ENCODE measurements at places on chromosomes 6 and 20. TPM values are rescaled to one million over a fixed set of nuclear protein-coding genes. Genes with fewer than 3 reads are reported as not detected.

TMEM217 gene
- total RNA-seq, result 2.0 TPM

DNA sequence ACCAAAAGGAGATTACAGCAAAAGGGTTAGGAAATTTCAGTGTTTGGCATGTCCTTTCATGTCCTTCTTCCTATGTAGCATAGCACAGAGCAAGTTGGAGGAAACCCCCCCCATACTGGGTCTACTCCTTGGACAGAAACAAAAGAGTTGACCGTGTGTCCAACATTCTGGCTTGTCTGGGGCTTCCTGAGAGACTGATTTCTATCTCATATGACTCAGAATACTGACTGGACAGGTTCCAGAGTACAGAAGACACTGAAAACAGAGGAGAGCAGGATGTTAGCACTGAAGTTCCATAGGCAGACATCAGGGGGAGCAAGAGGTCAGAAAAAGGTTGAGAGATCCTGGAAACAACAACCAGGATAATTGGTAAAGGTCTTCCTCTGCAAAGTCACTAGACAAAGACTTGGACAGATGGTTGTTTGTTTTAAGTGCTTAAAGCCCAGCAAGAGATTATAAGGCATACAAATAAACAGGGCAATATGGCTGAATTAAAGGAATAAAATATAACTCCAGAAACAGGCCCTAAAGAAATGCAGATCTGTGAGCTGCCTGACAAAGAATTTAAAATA is 48.4 kb downstream of the USP49 start:
- H3K27me3 ChIP-seq, result no peaks in the 10 kb centered on the region
- H3K27ac ChIP-seq, result peak overlapping the region; percentile 86
- no peak overlapping the region for H3K4me3 ChIP-seq
- H3K36me3 ChIP-seq, result peaks cover 11% of the 10 kb centered on the region

- H3K36me3 ChIP-seq, result no peaks in the 10 kb centered on the region
- no peak overlapping the region for H3K27ac ChIP-seq
- H3K27me3 ChIP-seq, result no peaks in the 10 kb centered on the region
- no peak for DNase-seq
- H3K4me3 ChIP-seq, result no peak overlapping the region
- H3K4me1 ChIP-seq, result peaks cover 17% of the 10 kb centered on the region
Observed at GRCh38 chr20:32672982-32673851, 524 bp downstream of the C20orf203 start.

HSF2 gene
- total RNA-seq, result 27.8 TPM

SIRPB2 gene
- total RNA-seq, result not detected

DNA sequence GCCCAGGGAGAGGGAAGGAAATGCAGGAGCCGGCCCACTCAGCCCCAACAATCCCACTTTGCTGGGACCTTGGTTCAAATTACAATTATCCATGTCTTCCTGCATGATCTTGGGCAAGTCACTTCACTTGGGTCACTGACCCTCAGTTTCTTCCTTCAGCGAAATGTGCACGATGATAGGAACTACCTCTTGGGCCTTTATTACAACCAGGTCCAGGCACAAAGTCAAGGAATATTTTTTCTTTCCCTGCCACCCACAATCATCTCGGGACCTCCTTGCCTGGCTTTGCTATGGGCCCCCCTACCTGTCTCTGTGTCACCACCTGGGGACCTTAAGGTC is 358 bp upstream of the PLTP start:
- no peak for DNase-seq
- H3K4me3 ChIP-seq, result peak overlapping the region; percentile 76
- H3K27me3 ChIP-seq, result no peaks in the 10 kb centered on the region
- H3K4me1 ChIP-seq, result peaks cover 8% of the 10 kb centered on the region

- DNase-seq, result no peak
- no peak overlapping the region for H3K4me3 ChIP-seq
- H3K4me1 ChIP-seq, result peaks cover 13% of the 10 kb centered on the region
- no peak overlapping the region for H3K27ac ChIP-seq
- no peaks in the 10 kb centered on the region for H3K36me3 ChIP-seq
- H3K27me3 ChIP-seq, result no peaks in the 10 kb centered on the region
Observed at GRCh38 chr6:113428702-113429101, 428.4 kb upstream of the MARCKS start.

ABHD16B gene
- total RNA-seq, result not detected

DNA sequence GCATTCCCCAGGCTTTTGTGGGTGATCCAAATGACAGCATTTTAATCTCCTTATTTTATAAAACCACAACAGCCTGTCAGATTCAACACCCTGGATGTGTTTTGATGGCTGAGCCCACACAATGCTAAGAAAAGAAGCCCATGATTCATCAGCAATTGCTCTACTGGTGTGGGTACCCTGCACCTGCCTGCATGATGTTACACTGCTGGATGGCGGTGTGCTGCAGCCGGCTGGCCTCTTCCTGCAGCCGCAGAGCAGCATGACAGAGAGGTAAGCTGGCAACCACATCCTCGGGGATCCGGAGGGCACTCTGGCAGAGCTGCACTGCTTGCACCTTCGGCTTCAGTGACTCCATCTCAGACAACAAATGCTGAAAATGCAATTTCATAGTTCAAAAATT is 327.5 kb downstream of the SYNE1 start:
- H3K4me1 ChIP-seq, result peaks cover 11% of the 10 kb centered on the region
- H3K27me3 ChIP-seq, result no peaks in the 10 kb centered on the region
- H3K36me3 ChIP-seq, result peaks cover 32% of the 10 kb centered on the region

GRCh38 chr6:10507298-10507697 is 13.9 kb upstream of the GCNT2 start:
- H3K27ac ChIP-seq, result no peak overlapping the region
- H3K36me3 ChIP-seq, result no peaks in the 10 kb centered on the region
- no peak overlapping the region for H3K4me3 ChIP-seq
- H3K4me1 ChIP-seq, result peaks cover 18% of the 10 kb centered on the region
- H3K27me3 ChIP-seq, result no peaks in the 10 kb centered on the region
- DNase-seq, result no peak

FAM217B gene
- total RNA-seq, result 22.3 TPM

GRCh38 chr6:22320750-22321149 is 23.9 kb upstream of the PRL start:
- H3K27ac ChIP-seq, result no peak overlapping the region
- no peaks in the 10 kb centered on the region for H3K27me3 ChIP-seq
- H3K4me1 ChIP-seq, result peaks cover 17% of the 10 kb centered on the region

GRCh38 chr6:74404366-74404765 is 708.4 kb downstream of the CD109 start:
- no peaks in the 10 kb centered on the region for H3K36me3 ChIP-seq
- H3K27me3 ChIP-seq, result no peaks in the 10 kb centered on the region
- H3K27ac ChIP-seq, result no peak overlapping the region
- H3K4me1 ChIP-seq, result no peaks in the 10 kb centered on the region
- no peak for DNase-seq

DNA sequence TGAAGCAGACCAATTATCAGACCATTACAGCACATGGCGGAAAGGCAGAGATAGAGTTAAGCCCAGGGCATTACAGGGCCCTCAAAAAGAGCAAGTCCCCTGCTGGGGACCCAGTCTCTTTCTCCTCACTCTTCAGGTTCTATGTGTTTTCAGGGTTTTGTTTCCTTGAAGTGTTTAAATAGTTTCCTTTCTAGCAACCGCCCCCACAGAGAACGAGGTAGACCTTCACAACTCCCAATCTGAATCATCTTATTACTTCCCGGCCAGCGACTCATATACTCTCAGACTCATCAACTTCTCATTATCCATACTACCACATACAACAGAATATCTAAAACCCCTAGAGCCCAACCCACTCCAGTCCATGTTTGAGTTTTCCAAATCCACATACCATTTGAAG is 526.6 kb upstream of the ARID1B start:
- no peaks in the 10 kb centered on the region for H3K27me3 ChIP-seq
- no peaks in the 10 kb centered on the region for H3K36me3 ChIP-seq
- H3K4me3 ChIP-seq, result no peak overlapping the region
- H3K27ac ChIP-seq, result no peak overlapping the region
- H3K4me1 ChIP-seq, result peaks cover 4% of the 10 kb centered on the region
- DNase-seq, result no peak

DNA sequence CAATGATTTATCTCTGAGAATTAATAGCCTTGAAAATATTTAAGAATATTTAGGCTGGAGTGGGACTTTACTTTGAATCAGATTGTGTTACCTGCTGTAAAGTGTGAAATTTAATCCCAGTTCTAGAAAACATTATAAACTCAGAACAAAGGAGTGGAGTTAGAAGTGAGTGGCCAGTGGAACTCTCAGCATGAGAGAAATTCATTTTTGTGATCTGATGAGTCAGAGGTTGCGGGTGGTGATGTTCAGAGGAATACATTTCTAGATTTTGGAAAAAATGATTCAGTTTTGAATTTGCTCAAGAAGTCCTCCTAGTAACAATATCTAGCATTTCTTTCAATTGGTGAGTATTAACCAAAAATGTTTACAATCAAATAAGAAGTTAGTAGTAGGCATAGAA is 167.5 kb downstream of the ZFAND3 start:
- H3K4me1 ChIP-seq, result peaks cover 36% of the 10 kb centered on the region
- no peak overlapping the region for H3K4me3 ChIP-seq
- peak overlapping the region; percentile 4 for H3K27ac ChIP-seq
- no peaks in the 10 kb centered on the region for H3K36me3 ChIP-seq

SCP2D1 gene
- total RNA-seq, result not detected

GRCh38 chr6:90709431-90709996 is 122.6 kb upstream of the MAP3K7 start:
- no peak overlapping the region for H3K27ac ChIP-seq
- H3K36me3 ChIP-seq, result no peaks in the 10 kb centered on the region
- H3K27me3 ChIP-seq, result peaks cover 2% of the 10 kb centered on the region
- peaks cover 21% of the 10 kb centered on the region for H3K4me1 ChIP-seq
- no peak overlapping the region for H3K4me3 ChIP-seq

GRCh38 chr20:63693083-63693732 is 3.2 kb upstream of the TNFRSF6B start:
- no peak overlapping the region for H3K27ac ChIP-seq
- no peaks in the 10 kb centered on the region for H3K4me1 ChIP-seq
- H3K4me3 ChIP-seq, result no peak overlapping the region
- peaks cover 7% of the 10 kb centered on the region for H3K36me3 ChIP-seq

DNA sequence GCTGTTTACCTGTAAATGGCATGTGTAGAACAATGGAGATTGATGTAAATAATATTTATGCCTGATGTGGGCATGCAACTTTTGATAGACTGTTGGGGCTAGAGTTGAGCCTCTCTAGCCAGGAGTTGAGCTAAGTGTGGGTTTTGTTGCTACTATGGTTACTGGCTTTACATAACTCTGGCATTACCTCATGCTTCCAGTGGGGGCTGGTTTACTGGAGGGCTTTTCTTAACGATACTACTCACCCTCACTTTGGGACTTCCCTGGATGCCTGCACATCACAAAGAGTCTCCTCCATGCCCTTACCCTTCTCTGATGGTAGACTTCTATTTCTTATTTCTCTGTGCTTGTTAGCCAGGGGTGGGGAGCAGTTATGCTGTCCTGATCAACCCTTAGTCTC is 524.6 kb upstream of the CDH4 start:
- H3K4me1 ChIP-seq, result no peaks in the 10 kb centered on the region
- DNase-seq, result no peak
- H3K27me3 ChIP-seq, result peaks cover 3% of the 10 kb centered on the region
- H3K36me3 ChIP-seq, result no peaks in the 10 kb centered on the region
- no peak overlapping the region for H3K4me3 ChIP-seq

- no peak for DNase-seq
- no peak overlapping the region for H3K4me3 ChIP-seq
- no peaks in the 10 kb centered on the region for H3K36me3 ChIP-seq
- H3K4me1 ChIP-seq, result no peaks in the 10 kb centered on the region
Observed at GRCh38 chr6:159092631-159093030, 47.8 kb upstream of the TAGAP start.

GRCh38 chr6:158337332-158337731 is 25.1 kb downstream of the TULP4 start:
- H3K4me1 ChIP-seq, result no peaks in the 10 kb centered on the region
- H3K4me3 ChIP-seq, result no peak overlapping the region
- H3K27me3 ChIP-seq, result no peaks in the 10 kb centered on the region
- DNase-seq, result no peak
- H3K36me3 ChIP-seq, result peaks cover 65% of the 10 kb centered on the region
- no peak overlapping the region for H3K27ac ChIP-seq

- no peaks in the 10 kb centered on the region for H3K27me3 ChIP-seq
- H3K4me3 ChIP-seq, result no peak overlapping the region
- no peak overlapping the region for H3K27ac ChIP-seq
Observed at GRCh38 chr6:159479146-159479545, 213.9 kb downstream of the SOD2 start.

BEND3 gene
- total RNA-seq, result 10.4 TPM

DNA sequence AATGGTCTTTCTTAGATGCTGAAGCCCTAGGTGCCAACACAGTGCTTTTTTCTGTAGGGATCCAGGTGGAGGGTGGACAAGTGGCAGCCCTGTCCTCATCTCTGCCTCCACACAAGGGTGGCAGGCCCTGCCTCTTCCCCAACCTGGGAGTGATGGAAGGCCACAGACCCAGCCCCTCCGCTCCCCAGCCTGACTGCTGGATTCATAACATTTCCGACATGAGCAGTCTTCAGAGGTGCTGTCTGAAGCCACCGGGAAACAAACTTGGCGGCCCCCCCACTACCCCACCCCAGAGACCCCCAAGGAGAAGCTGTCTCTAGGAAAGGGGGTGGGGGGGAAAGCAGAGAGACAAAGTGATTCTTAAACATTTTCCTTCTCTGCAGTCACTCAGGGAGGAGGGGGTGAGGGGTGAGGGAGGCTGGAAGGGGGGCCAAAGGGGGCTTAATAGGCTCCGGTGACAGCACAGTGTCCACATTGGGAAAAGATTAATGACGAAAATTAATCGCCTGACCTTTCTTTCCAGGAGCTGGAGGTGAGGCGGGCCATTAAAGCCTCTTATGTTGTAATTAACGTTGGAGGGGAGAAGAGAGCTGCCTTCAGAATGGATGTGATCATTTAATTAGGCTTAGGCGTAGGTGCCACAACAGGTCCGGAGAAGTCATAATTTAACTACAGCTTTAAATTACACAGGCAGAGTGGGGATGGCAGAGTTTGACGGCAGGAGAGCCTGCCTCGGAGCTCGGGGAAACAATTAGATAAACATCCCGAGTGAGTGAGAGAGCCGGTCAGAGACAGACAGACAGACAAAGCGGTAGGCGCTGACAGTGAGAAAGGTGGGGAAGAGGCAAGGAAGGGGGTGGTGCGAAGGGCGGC is 76.8 kb upstream of the FOXP4 start:
- H3K27ac ChIP-seq, result peak overlapping the region; percentile 90
- DNase-seq, result no peak
- H3K4me3 ChIP-seq, result peak overlapping the region; percentile 56
- H3K4me1 ChIP-seq, result peaks cover 83% of the 10 kb centered on the region

EPHA7 gene
- 12.4 TPM for total RNA-seq

HMGCLL1 gene
- 2.4 TPM for total RNA-seq

GRCh38 chr6:71929047-71929446 is 42.7 kb downstream of the RIMS1 start:
- H3K27me3 ChIP-seq, result peaks cover 6% of the 10 kb centered on the region
- H3K4me3 ChIP-seq, result no peak overlapping the region

- H3K27ac ChIP-seq, result no peak overlapping the region
- H3K36me3 ChIP-seq, result no peaks in the 10 kb centered on the region
- peaks cover 13% of the 10 kb centered on the region for H3K4me1 ChIP-seq
- H3K27me3 ChIP-seq, result no peaks in the 10 kb centered on the region
- no peak overlapping the region for H3K4me3 ChIP-seq
- no peak for DNase-seq
Observed at GRCh38 chr20:11047559-11047958, 373.8 kb upstream of the JAG1 start.

All from mesothelial cell of epicardium (in vitro differentiated cells).